ENCODE measurements at places on chromosomes 7 and 10. TPM values are rescaled to one million over a fixed set of nuclear protein-coding genes. Genes with fewer than 3 reads are reported as not detected.
A peak's percentile ranks its signal among the peaks of the same experiment; 100 is the strongest.

Gene ZFAND4
- total RNA-seq = 10.0 TPM

GRCh38 chr7:138886501-138886917 lies 88.5 kb upstream of the ATP6V0A4 start:
- no peak for DNase-seq
- H3K27ac ChIP-seq = no peak overlapping the region
- H3K27me3 ChIP-seq = no peaks in the 10 kb centered on the region
- H3K4me3 ChIP-seq = no peak overlapping the region
- H3K4me1 ChIP-seq = no peaks in the 10 kb centered on the region

DNA sequence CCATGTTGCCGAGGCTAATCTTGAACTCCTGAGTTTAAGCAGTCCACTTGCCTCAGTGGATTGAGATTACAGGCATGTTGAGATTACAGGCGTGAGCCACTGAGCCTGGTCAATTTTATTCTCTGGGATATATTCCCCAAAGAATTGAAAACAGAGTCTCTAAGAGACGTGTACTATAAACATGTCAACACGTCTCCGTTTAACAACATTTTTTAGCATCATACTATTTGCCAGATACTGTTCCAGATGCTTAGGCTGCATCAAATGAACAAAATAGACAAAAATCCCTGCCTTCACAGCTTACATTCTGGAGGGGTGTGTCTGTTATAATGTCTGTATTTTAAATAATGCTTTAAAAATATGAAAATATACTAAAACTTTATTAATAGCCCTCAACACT lies 54.1 kb upstream of the PRKG1 start:
- H3K27ac ChIP-seq = no peak overlapping the region
- H3K4me3 ChIP-seq = no peak overlapping the region
- no peaks in the 10 kb centered on the region for H3K36me3 ChIP-seq
- no peaks in the 10 kb centered on the region for H3K4me1 ChIP-seq
- no peak for DNase-seq

Gene GPR26
- not detected for total RNA-seq

- DNase-seq = no peak
- no peaks in the 10 kb centered on the region for H3K36me3 ChIP-seq
- H3K4me1 ChIP-seq = no peaks in the 10 kb centered on the region
- no peak overlapping the region for H3K4me3 ChIP-seq
- H3K27me3 ChIP-seq = no peaks in the 10 kb centered on the region
Measured at GRCh38 chr10:26242706-26243350, 26.3 kb downstream of the GAD2 start.

Gene TMEM72
- not detected for total RNA-seq

Gene DNAH11
- total RNA-seq = 0.57 TPM

Gene CCL24
- 2.2 TPM for total RNA-seq

GRCh38 chr10:49521062-49521461 lies 17.9 kb downstream of the ERCC6 start:
- no peaks in the 10 kb centered on the region for H3K4me1 ChIP-seq
- H3K4me3 ChIP-seq = no peak overlapping the region
- peaks cover 83% of the 10 kb centered on the region for H3K36me3 ChIP-seq
- H3K27me3 ChIP-seq = no peaks in the 10 kb centered on the region
- H3K27ac ChIP-seq = no peak overlapping the region

- no peaks in the 10 kb centered on the region for H3K36me3 ChIP-seq
- no peak overlapping the region for H3K27ac ChIP-seq
- no peaks in the 10 kb centered on the region for H3K4me1 ChIP-seq
Measured at GRCh38 chr7:65892835-65893234, 20.0 kb downstream of the VKORC1L1 start.

DNA sequence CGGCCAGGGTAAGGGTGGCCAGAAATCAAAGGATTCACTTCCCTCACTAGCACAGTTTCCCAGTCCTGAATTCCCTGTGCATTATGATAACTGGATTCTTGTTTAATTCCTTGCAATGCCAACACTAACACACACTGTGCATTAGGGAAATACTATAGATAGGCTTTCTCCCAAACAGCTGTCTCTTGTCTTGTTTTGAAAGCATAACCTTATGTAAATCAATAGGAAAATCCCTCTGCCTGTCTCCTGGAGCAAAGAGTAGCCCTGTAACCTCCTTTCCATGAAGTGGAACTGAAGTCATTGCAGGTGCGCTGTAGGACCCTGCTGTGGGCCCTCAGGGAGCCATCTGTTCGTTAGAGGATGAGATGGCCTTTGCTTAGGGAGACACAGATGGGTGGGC lies 82.8 kb upstream of the FAM171A1 start:
- H3K4me3 ChIP-seq = no peak overlapping the region
- H3K4me1 ChIP-seq = no peaks in the 10 kb centered on the region
- DNase-seq = no peak
- H3K27me3 ChIP-seq = no peaks in the 10 kb centered on the region
- no peak overlapping the region for H3K27ac ChIP-seq

DNA sequence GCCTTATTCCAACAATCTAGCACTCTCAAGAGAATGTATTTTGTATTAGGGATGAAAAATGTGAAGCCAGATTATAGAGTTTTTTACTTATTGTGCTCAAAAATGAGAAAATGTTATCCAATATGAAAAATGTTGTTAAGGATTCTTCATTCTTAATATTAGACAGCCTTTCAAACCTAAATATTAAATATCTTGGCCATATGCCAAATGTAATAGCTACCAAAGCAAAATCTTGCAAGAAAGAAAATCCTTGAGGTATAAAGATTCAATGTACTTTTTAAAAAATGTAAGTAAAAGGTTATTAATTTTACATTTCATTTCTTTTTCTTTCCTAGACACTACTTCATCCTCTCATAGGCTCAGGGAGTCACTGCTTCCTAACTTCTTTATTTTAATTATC lies 33.4 kb downstream of the MET start:
- H3K36me3 ChIP-seq = no peaks in the 10 kb centered on the region
- no peak overlapping the region for H3K27ac ChIP-seq
- DNase-seq = no peak
- H3K4me1 ChIP-seq = peaks cover 46% of the 10 kb centered on the region

DNA sequence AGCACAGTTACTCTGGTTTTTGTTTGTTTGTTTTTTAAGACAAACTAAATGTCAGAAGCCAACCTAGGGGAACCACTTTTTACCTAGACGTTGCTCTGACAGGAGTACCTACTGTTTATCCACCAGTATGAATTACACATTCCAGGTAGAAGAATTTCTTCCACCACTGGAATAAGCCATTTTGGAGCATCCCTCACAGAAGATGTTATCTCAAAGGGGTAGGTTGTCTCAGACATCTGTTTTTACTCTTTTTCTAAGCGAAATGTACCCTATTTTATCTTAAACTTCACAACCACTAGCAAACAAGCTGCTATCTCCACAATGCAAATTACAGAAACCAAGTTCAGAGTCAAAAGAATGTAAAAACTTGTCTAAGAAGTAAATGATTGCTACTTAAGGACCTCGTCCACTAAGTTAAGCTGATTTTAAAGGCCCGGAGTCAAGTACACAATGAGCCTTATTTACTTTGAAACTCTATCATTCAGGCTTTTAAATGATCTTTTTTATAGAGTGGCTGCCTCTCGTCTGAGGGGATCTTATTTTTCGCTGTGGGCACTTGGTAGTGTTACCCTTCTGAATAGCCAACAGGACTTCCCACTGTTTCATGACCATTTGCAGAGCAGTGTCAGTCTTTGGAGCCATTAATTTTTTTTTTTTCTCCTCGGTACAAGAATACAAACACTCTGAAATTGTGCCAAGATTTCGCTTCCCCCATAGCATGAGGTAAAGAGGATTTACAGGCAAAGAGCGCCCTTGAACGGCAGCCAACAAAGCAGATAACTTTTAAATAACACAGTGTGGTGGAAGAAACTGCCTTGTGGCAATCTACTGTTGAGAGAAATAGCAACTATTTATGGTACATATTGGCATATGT lies 15.7 kb upstream of the ARMC3 start:
- no peak overlapping the region for H3K4me3 ChIP-seq
- H3K27ac ChIP-seq = no peak overlapping the region
- no peaks in the 10 kb centered on the region for H3K27me3 ChIP-seq

DNA sequence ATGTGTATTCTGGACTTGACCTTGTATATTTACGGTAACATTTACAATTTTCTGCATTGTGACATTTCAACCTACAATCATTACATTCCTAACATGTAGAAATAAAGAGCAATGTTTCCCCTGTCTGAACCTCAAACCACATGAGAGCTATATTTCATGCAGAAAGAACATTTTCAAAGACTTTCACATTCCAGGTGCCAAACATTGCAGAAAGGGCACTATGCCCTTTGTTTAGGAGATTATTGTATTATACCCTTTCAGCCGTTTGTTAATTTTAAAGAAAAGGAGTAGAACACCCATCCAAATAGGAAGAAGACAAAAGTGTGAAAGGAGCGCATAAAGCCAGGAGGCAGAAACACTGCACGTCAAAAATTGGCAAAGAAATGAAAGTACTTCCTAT lies 260.4 kb downstream of the RELN start:
- no peaks in the 10 kb centered on the region for H3K36me3 ChIP-seq
- H3K27ac ChIP-seq = no peak overlapping the region
- no peaks in the 10 kb centered on the region for H3K4me1 ChIP-seq
- no peaks in the 10 kb centered on the region for H3K27me3 ChIP-seq
- no peak overlapping the region for H3K4me3 ChIP-seq
- no peak for DNase-seq

- H3K27me3 ChIP-seq = no peaks in the 10 kb centered on the region
- no peak overlapping the region for H3K27ac ChIP-seq
- no peak overlapping the region for H3K4me3 ChIP-seq
- H3K4me1 ChIP-seq = no peaks in the 10 kb centered on the region
- no peaks in the 10 kb centered on the region for H3K36me3 ChIP-seq
Measured at GRCh38 chr7:8613191-8613590, 179.8 kb downstream of the NXPH1 start.

DNA sequence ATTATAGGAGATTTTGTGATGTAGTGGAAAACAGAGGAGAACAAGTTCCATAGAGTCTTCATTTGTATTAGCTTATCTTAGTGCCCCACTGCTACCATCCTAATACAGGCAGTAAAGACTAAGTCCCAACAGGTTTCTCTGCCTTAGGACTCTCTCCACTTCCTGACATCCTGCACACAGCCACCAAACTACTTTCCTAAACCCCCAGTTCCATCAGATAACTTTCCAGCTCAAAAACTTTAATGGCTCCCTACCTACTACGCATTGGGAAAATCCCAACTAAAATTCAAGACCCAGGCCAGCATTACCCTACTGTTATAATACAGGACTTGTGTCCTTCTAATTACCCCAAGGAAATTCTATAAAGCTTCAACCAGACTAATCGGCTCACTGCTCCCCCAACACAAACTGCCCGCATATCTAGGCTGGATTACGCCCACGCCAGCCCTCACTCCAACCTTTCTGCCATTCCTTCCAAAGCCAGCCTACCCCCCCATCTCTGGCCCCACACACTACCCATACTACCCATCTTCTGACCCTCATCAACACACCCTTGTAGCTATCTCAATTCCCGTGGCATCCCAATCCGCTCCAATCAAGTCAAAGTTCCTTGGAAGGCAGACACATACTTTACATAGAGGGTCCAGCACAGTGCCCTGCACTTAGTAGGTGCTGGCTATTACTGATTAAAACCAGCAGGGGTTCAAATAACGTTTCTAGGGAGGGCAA lies 1.4 kb downstream of the IDE start:
- peaks cover 57% of the 10 kb centered on the region for H3K4me1 ChIP-seq
- peak overlapping the region; percentile 91 for H3K4me3 ChIP-seq
- DNase-seq = no peak
- no peaks in the 10 kb centered on the region for H3K27me3 ChIP-seq
- peak overlapping the region; percentile 96 for H3K27ac ChIP-seq
- peaks cover 4% of the 10 kb centered on the region for H3K36me3 ChIP-seq

GRCh38 chr10:18601321-18601720 lies 50.1 kb downstream of the NSUN6 start:
- no peaks in the 10 kb centered on the region for H3K36me3 ChIP-seq
- no peaks in the 10 kb centered on the region for H3K27me3 ChIP-seq
- no peak overlapping the region for H3K27ac ChIP-seq
- no peaks in the 10 kb centered on the region for H3K4me1 ChIP-seq

DNA sequence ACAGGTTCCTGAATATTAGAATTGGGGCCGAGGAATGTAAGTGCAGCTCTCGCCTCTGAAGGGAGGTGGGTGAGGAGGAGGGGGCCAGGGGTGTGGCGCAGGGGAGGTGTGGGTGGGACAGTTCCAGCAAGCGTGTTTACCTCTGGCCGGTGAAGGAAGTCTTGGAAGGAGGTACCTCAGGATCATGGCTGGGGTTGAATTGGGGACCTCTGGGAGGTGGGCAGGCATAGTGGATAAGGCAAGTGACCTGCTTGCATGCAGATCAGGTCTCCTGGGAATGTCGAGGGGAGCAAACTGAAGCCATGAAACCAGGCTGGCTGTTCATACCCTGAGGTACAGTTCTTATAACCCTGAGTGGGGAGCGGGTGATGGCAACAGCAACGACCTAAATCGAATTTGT lies 2.0 kb downstream of the ZNF775 start:
- H3K4me1 ChIP-seq = peaks cover 18% of the 10 kb centered on the region
- no peak overlapping the region for H3K4me3 ChIP-seq
- no peak for DNase-seq

DNA sequence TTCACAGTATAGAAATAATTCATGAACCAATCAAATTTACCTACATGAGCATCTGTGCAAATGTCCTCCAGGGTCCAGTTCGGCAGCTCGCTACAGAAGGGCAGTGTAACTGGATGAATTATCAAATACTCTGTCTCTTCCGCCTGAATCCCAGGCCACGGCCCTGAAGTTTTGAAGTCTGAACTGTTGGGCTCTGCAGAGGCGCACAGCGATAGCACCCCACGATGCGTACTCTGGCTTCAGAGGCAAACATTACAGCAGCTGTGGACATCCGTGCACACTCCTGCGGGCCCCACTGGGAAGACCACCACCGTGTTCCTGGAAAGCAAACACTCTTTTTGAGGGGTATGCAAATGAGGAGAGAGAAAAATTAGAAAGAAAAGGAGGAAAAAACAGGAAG lies 259.8 kb upstream of the TCERG1L start:
- no peaks in the 10 kb centered on the region for H3K36me3 ChIP-seq
- H3K4me3 ChIP-seq = no peak overlapping the region
- peaks cover 28% of the 10 kb centered on the region for H3K27me3 ChIP-seq
- no peaks in the 10 kb centered on the region for H3K4me1 ChIP-seq
- DNase-seq = no peak
- H3K27ac ChIP-seq = no peak overlapping the region

DNA sequence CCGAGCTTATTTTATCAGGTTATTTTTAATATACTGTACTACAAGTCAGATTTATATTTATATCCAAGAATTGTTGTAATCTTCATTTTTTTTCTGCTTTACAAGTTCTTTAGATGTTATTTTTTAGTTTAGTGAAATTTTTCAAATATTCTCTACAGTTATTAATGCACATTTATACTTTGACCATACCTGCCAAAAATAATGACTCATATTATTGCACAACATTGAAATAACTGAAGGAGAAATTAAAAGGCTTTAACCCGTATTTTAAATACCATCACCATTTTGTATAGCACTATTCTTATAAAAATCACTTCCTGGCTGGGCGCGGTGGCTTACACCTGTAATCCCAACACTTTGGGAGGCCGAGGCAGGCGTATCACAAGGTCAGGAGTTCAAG lies 278.5 kb downstream of the BICC1 start:
- no peaks in the 10 kb centered on the region for H3K27me3 ChIP-seq
- no peak overlapping the region for H3K27ac ChIP-seq
- H3K36me3 ChIP-seq = no peaks in the 10 kb centered on the region
- H3K4me3 ChIP-seq = no peak overlapping the region
